ENCODE measurements at places on chromosomes 5 and 9.

DNA sequence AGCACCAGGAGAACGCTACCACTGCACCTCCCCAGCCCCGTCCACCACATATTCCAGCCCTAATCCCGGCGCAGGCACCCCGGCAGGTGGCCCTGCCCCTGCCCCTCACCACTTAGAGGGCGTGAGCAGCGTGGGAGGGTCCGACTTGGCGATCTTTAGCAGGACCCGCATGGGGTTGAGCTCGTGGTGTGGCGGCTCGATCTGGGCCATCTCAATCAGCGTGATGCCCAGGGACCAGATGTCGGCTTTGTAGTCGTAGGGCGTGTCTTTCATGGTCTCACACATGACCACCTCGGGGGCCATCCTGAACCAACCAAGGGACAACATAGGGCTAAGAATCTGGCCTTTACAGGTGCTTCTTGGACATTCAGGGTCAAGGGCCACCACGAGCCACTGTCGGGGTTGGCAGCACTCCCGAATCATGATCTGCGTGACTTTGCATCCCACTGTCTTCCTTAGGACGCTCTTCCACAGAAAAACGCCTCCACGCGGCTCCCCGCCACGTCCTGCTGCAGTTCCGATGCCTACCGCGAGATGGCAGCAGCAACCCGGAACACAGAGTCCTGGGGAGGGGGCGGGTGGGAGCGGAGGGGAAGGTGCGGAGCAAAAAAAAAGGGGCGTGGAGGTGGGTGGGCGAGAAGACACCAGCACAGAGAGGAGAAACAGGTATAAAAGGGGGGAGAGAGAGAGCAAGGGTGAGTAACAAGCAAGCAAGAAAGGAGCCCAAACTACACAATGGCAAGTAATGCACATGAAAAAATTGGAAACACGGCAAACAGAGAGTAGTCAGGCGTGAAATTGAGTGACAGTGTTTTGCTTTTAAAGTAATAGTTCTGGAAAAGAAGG lies 81.3 kb downstream of the STK10 start:
- DNase-seq: no peak

DNA sequence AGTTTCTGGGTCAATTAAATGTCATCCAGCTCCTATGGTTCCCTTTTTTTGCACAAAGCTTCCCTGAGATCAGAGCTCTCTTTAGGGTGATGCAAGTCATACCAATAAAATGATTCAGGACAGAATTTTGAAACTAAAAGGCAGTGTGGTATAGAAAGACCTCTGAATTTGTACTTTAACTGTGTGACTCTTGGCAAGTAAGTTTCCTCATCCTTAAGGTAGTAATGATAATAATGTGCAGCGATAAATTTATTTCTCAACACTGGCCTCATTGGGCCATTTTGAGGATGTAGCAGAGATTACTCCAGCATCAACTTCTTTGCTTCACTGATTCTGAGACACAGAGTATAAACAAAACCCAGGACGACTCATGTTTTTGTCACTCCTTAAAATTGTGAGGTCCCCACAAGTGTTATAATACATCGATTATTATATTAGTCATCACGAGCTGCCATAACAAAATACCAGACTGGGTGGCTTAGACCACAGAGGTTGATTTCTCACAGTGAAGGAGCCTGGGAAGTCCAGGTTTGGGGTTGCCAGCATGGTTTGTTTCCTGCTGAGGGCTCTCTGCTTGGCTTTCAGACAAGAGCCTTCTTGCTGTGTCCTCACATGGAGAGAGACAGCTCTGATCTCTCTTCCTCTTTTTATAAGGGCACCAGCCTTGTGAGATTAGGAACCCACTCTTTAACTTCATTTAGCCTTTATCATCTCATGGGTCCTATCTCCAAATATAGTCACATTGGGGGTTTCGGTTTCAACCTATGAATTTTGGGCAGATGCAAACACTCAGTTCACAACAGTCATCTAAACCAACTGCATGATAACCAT lies 293.0 kb downstream of the ZNF608 start:
- peak; percentile 55 for DNase-seq

GRCh38 chr9:136031094-136031493 lies 64.0 kb downstream of the NACC2 start:
- DNase-seq: no peak

- DNase-seq: peak; percentile 92
These were observed 30.4 kb downstream of the DUSP1 start for GRCh38 chr5:172740428-172741205.

- peak; percentile 45 for DNase-seq
These were observed 91.5 kb downstream of the NR3C1 start for GRCh38 chr5:143311955-143312354.

- no peak for DNase-seq
These were observed 518 bp downstream of the SPRY4 start for GRCh38 chr5:142324136-142324870.

- no peak for DNase-seq
These were observed 133.4 kb upstream of the CDH9 start for GRCh38 chr5:27171761-27172261.

- DNase-seq: no peak
These were observed 33.2 kb downstream of the TNFSF8 start for GRCh38 chr9:114897196-114897595.

DNA sequence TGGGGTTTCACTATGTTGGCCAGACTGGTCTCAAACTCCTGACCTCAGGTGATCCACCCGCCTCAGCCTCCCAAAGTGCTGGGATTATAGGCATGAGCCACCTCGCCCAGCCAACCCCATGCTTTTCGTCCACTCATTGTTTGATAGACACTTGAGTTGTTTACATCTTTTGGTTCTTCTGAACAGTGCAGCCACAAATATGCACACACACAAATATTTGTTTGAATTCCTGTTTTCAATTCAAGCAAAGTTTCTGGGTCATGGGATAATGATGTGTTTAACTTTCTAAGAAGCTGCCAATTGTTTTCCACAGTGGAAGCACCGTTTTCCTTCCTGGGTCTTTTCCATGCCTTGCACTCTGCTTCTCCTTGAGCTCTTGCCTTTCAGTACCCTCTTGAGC lies 6.8 kb upstream of the PAEP start:
- DNase-seq: peak; percentile 5

DNA sequence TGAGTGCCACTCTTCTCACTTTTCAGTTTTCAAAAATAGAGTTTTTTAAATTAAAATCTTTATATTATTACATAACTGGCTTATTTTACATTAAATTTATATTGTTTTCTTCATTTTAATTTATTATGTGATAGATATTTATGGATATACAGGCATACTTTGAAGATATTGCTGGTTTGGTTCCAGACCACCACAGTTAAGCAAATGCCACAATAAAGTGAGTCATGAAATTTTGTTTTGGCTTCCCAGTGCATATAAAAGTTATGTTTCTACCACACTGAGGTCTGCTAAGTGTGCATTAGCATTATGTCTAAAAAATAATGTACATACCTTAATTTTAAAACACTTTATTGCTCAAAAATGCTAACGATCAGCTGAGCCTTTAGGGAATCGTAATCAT lies 47.4 kb downstream of the NDUFS4 start:
- DNase-seq: peak; percentile 17

DNA sequence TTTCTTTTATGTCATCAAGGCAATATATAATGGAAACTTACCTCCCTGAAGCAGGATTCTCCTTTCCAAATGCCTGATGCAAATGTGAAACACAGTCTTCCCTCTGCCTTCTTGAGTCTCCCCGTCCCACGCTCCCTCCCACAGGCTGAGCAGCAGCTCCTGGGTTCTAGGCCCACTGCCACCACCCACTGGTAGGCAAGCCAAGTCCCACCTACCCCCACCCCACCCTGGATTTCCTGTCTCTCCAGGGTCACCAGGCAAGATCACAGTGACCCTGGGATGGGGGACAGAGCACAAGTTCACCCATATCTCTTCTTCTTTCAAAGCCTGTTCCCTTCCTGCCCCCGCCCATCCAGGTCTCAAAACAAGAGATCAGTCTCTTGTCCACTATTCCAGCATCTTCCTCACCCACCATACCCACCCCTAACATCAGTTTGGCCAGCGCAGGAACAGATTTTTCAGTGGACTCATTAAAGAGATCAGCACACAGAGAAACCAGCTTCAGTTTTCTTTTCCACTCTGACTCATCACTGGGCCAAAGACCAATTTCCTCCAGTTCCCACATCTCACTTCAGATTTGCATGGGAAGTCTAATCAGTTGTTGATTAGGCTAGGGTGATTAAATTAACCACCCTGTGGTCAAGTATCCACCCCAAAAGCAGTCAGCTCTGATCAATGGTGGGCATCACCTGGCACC lies 151.5 kb downstream of the ACTL7B start:
- DNase-seq: peak; percentile 12

DNA sequence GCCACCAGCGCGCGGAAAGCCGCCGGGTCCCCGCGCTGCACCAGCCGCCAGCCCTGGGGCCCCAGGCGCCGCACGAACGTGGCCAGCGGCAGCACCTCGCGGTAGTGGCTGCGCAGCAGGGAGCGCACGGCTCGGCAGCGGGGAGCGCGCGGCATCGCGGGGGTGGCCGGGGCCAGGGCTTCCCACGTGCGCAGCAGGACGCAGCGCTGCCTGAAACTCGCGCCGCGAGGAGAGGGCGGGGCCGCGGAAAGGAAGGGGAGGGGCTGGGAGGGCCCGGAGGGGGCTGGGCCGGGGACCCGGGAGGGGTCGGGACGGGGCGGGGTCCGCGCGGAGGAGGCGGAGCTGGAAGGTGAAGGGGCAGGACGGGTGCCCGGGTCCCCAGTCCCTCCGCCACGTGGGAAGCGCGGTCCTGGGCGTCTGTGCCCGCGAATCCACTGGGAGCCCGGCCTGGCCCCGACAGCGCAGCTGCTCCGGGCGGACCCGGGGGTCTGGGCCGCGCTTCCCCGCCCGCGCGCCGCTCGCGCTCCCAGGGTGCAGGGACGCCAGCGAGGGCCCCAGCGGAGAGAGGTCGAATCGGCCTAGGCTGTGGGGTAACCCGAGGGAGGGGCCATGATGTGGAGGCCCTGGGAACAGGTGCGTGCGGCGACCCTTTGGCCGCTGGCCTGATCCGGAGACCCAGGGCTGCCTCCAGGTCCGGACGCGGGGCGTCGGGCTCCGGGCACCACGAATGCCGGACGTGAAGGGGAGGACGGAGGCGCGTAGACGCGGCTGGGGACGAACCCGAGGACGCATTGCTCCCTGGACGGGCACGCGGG lies at the start of gene TERT:
TERT (minus strand) TSS at position 234 of the 815 bp plus-strand sequence; CDS start at position 155, 79 bp downstream.
- no peak for DNase-seq

GRCh38 chr5:19044931-19045695 lies 942.9 kb downstream of the CDH18 start:
- DNase-seq: no peak

DNA sequence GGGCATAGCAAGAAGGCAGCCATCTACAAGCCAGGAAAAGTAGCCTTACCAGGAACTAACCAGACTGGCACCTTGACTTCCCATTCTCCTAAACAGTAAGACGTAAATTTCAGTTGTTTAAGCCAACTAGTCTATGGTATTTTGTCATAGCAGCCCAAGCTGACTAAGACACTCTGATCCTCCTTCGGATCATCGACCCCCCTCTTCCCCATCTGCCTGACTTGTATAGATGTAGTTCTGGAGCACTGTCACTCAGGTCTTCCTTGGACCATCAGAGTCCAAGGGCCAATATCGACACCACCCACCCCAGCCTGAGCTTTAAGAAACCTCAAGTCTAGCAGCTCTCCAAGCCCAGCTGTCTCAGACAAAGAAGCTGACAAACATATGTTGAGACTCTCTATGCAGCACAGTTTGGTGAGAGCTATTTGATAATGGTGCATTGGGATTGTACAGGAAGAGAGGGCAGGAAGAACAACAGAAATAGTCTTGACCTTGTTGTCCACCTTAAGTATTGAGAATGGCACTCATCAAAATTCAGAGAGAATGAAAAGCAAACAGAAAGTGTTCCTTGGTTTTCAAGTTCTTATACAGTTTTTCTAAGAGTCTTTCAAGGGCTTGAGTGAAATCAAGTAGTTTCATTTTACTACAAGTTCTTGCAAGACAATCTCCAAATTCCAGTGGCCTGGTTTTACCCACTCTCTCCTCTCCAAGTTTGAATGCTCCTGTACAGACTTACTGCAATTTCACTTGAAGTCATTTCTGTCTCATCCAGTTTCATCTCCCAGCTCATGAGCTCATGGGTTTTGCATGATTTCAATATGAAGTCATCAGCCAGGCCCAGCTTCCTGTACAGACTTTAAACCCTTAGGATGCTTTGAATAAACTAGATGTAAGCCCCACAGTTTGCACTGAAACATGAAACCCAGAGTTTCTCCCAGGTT lies 122.3 kb upstream of the RAI14 start:
- DNase-seq: peak; percentile 98

DNA sequence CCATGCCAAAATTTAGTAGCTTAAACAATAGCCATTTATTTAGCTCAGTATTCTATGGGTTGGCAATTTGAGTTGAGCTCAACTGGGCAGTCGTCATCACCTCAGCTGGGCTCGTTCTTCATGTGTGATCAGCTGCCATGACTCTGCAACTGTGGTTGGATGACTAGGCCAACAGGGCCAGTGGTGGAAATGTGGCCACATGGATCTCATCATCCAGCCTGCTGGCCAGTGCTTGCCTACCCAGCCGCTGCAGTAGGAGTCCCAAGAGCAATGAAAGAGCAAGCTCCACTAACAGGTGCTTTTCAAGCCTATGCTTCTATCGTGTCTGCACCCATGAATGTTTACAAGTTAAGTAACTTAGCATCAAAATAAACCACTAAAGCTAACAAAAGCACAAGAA lies 158.0 kb downstream of the ATPSCKMT start:
- DNase-seq: no peak

DNA sequence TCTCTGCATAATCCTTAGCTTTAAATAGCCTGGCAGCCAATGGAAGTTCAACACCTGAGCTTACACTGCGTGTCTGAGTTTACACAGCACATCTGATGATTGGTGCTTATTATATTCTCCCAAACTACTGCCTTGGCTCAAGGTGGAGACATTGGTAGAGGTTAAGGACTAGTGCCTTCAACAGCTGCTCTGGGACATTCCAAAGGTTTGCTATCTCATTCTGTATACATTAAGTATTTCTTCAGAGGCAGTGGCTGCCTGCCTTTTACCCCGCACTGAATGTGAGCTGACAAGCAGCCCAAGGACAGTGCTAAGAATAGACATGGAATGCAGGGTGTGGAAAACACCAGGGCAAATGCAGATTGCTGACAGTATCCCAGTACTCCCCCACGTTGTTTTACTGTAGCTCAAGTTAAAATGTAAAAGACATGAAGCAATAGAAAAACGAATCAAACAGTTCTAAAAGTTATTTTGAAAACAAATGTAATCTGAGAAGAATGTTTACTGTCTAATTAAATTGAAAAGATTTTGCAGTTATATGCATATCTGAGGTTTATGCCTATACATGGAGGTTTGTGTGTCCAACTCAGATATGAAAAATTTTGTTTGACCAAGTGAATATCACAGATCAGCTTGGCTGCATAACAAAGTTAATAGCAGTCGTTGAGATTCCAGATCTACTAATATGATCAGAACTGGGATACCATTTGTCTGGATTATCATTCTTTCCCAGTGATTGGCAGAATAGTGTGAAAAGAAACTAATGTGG lies 1.8 kb downstream of the HSPB3 start:
- peak; percentile 96 for DNase-seq

- DNase-seq: peak; percentile 1
These were observed 636.5 kb downstream of the TAF11L14 start for GRCh38 chr5:18270635-18271338.

- DNase-seq: peak; percentile 38
These were observed 95.6 kb upstream of the ZNF608 start for GRCh38 chr5:124841829-124842712.
